ENCODE measurements at places on chromosomes 3 and 15.

DNA sequence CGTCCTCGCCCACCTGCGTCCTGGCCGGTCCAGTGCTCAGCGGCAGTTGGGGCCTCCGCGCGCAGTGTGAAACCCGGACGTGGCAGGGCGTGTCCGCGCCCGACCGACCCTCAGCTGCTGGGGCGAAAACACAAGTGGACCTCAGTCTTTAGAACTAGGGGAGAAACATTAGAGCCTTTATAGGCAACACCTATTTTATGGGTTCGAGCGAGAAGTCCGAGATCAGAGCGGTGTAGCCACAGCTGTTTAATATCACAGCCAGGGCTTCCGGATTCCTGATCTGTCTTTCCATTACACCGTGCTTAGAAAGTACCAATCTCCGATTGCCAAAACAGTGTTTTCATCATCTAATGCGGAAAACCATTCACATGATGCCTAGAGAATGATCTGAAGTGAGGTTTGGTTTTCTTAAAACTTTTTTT, 506 bp downstream of the RAD51 start:
- H3K27me3 ChIP-seq, result no peaks in the 10 kb centered on the region
- peak; percentile 28 for DNase-seq
- H3K36me3 ChIP-seq, result peaks cover 37% of the 10 kb centered on the region
- H3K4me1 ChIP-seq, result peaks cover 25% of the 10 kb centered on the region

DNA sequence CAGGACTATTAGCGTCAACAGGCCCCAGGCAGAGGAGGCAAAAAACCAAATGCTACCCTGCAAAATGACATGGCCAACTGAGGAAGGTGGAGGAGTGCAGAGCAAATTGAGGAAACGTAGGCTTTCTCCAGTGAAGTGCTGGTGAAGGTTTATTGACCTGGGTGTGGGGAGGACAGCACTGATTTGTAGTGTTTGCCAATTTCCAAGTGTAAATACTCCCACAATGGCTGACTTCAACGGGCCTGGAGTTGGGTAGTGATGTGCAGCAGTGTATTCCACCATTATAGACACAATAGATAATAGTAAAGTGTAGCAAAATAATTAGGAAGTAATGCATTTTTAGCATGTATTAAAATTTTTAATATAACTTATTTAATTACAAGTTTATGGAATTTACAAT, 32.2 kb upstream of the TPM1 start:
- no peaks in the 10 kb centered on the region for H3K36me3 ChIP-seq
- no peaks in the 10 kb centered on the region for H3K4me1 ChIP-seq
- no peak for DNase-seq
- H3K27ac ChIP-seq, result no peak overlapping the region
- no peaks in the 10 kb centered on the region for H3K27me3 ChIP-seq
- no peak overlapping the region for H3K4me3 ChIP-seq

DNA sequence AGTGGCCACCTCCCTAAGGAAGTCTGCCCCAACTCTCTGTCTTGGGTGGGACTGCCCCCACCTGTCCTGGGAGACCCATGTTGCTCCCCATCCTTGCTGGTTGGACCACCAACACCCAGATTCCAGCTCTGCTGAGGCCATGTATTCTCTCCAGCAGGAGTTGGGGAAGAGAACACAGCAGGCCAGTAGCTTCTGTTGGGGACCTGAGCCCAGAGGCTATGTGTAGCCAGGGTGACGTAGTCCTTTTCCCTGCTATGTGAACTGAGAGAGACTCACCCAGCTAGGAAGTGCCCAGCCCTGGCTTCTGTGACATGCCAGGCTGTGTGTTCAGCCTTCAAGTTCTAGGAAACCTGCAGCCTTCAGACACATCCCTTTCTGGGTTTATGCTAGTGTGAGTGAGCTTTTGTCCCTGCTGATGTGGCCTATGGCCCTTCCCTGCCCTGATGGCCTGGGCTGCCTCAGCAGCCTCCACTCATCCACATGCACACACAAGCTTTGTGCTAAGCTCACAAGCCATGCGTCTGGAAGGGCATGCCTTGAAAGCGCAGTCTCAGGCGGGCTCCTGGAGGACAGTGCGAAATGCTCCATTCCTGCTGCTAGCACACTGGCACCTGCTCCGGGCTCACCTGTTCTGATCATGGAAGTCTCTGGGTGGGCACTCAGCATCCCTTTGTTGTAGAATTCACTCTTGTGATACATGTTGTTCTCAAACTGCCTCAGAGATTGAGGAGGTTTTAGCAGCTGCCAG, 42.6 kb downstream of the KY start:
- DNase-seq, result no peak
- no peak overlapping the region for H3K4me3 ChIP-seq
- no peaks in the 10 kb centered on the region for H3K4me1 ChIP-seq
- H3K27me3 ChIP-seq, result no peaks in the 10 kb centered on the region

- DNase-seq, result no peak
- no peaks in the 10 kb centered on the region for H3K27me3 ChIP-seq
- no peaks in the 10 kb centered on the region for H3K4me1 ChIP-seq
Observed at GRCh38 chr3:133977568-133977967, 52.2 kb downstream of the SLCO2A1 start.

GRCh38 chr3:160330109-160330508, 68.9 kb downstream of the IFT80 start:
- H3K4me1 ChIP-seq, result no peaks in the 10 kb centered on the region
- H3K36me3 ChIP-seq, result peaks cover 12% of the 10 kb centered on the region
- no peak overlapping the region for H3K4me3 ChIP-seq
- DNase-seq, result no peak
- no peaks in the 10 kb centered on the region for H3K27me3 ChIP-seq
- H3K27ac ChIP-seq, result no peak overlapping the region

DNA sequence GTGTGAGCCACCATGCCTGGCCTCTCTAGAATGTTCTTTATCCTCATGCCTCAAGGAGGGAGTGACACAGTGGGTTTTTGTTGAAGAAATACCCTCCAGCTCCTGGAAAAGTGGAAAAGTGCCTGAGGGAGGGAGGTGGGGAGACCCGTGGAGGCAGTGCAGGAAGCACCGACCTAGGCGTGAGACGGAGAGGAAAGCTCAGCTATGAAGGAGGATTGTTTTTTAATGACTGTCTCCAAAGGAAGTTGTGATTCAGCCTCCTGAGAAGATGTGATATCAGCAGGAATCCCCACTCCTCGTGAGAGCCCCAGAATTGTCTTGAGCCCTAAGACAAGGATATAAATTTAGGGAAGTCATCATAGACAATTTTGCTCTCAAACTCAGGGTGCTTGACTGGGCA, 21.7 kb downstream of the RPLP1 start:
- H3K27ac ChIP-seq, result no peak overlapping the region
- no peak for DNase-seq
- H3K4me1 ChIP-seq, result peaks cover 6% of the 10 kb centered on the region
- H3K36me3 ChIP-seq, result no peaks in the 10 kb centered on the region
- no peak overlapping the region for H3K4me3 ChIP-seq

DNA sequence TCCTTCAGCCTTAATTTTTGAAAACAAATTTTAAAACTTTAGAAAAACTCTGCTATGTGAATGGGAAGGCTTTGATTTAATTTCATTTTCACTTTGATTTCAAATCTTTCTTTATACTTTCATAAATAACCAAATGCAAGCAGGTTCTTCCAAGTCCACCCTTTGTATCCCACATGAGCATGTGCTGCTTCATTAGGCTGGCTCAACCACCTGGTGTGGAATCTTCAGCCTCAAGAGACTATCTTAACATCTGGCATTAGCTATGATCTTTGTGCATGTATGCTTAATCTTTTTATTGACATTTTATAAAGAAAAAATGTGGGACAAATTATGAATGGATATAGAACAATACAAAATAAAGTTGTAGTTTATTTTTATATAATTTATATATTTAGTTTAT, 81.8 kb upstream of the MLF1 start:
- H3K36me3 ChIP-seq, result peaks cover 3% of the 10 kb centered on the region
- no peak overlapping the region for H3K27ac ChIP-seq
- H3K4me3 ChIP-seq, result no peak overlapping the region
- no peaks in the 10 kb centered on the region for H3K27me3 ChIP-seq
- no peak for DNase-seq

DNA sequence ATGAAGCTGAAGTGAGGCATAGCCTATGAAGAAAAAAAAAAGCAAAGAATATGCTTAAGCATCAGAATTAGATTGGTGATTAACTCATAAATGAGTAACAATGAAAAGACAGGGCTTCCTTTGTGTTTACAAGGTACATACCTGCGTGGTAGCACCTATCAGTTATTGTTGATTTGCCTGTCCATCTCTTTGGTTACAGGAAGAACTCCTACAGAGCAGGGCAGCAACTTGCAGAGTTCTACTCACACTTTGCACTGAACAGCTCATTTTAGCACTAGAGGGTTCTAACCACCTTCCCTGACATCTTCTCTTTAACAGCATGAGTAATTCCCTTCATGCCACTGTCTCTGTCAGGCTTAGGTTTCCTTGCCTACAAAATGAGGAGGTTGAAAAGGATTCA, 166.0 kb downstream of the DPH6 start:
- no peaks in the 10 kb centered on the region for H3K27me3 ChIP-seq
- H3K36me3 ChIP-seq, result peaks cover 28% of the 10 kb centered on the region
- no peak for DNase-seq
- no peak overlapping the region for H3K27ac ChIP-seq
- H3K4me1 ChIP-seq, result no peaks in the 10 kb centered on the region
- no peak overlapping the region for H3K4me3 ChIP-seq

DNA sequence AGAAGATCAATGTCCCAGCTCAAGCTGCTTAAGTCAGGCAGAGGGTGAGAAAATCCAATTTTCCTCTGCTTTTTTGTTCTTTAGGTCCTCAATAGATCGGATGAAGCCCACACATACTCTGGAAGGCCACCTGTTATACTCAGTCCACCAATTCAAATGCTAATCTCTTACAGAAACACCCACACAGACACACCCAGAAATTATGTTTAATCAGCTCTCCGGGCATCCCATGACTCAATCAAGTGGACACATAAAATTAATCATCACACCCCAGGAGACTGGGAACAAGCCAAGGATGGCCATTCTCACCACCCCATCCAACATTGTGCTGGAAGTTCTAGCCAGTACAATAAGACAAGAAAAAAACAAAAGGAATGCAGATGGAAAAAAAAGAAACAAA, 67.8 kb upstream of the SLC24A5 start:
- DNase-seq, result no peak
- no peaks in the 10 kb centered on the region for H3K36me3 ChIP-seq
- no peak overlapping the region for H3K4me3 ChIP-seq
- H3K27ac ChIP-seq, result no peak overlapping the region
- H3K4me1 ChIP-seq, result no peaks in the 10 kb centered on the region
- H3K27me3 ChIP-seq, result peaks cover 10% of the 10 kb centered on the region

- no peaks in the 10 kb centered on the region for H3K36me3 ChIP-seq
- DNase-seq, result no peak
- H3K4me1 ChIP-seq, result no peaks in the 10 kb centered on the region
Observed at GRCh38 chr3:117252208-117252607, 542.6 kb downstream of the TUSC7 start.

Measured in activated naive CD4-positive, alpha-beta T cell treated with anti-CD3 and anti-CD28 coated beads for 36 hours (primary cell).